ENCODE measurements at places on chromosomes 1 and 21.
A peak's percentile ranks its signal among the peaks of the same experiment; 100 is the strongest.

DNA sequence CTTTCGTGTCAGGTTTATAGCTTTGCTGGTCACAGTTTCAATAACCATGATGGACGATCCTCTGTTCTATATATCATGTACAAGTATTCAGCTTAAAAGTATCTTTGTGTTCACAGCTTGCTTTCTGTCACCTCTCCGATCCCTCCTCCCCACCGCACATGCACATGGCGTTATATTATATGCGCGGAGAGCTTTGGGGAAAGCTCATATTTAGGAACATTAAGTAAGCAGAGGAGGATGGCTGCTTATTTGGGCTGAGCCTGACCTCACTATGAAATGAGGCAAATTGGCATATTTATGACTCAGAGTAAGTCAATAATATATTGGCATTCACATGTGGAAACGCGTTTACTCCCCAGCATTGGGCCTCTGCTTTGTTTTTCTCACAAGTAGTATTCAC is 360.5 kb downstream of the HLX start:
- no peak for DNase-seq

DNA sequence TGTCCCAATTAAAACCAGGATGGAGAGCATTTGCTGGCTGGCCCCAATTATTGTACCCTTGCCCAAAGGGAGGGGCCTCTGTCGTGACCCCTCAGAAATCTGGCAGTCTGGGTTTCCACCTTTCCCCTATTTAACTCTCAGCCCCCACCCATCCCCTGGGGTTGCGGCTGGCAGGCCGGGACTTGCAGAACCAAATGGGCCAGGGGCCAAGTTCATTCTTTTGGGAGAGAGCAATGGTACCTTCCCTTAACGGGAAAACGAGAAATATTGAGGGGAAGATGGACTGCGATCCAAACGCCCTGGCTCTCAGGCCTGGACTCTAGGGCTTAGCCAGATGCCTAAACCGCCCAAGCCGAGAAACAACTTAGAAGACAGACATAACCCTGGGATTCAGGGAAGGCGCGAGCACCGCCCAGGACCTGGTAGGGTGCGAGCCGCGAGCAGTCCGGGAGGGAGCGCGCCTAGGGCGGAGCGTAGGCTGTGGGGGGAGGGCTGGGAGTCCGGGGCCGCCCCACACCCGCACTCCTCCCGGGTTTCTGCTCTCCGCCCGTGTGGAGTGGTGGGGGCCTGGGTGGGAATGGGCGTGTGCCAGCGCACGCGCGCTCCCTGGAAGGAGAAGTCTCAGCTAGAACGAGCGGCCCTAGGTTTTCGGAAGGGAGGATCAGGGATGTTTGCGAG is at the start of gene SLC27A3:
SLC27A3 (plus strand) TSS at position 628 of the 678 bp plus-strand sequence. CDS start 91 bp downstream, outside the sequence.
- peak; percentile 93 for DNase-seq

GRCh38 chr1:47192458-47193384 is 2.9 kb upstream of the PDZK1IP1 start:
- DNase-seq = peak; percentile 96

DNA sequence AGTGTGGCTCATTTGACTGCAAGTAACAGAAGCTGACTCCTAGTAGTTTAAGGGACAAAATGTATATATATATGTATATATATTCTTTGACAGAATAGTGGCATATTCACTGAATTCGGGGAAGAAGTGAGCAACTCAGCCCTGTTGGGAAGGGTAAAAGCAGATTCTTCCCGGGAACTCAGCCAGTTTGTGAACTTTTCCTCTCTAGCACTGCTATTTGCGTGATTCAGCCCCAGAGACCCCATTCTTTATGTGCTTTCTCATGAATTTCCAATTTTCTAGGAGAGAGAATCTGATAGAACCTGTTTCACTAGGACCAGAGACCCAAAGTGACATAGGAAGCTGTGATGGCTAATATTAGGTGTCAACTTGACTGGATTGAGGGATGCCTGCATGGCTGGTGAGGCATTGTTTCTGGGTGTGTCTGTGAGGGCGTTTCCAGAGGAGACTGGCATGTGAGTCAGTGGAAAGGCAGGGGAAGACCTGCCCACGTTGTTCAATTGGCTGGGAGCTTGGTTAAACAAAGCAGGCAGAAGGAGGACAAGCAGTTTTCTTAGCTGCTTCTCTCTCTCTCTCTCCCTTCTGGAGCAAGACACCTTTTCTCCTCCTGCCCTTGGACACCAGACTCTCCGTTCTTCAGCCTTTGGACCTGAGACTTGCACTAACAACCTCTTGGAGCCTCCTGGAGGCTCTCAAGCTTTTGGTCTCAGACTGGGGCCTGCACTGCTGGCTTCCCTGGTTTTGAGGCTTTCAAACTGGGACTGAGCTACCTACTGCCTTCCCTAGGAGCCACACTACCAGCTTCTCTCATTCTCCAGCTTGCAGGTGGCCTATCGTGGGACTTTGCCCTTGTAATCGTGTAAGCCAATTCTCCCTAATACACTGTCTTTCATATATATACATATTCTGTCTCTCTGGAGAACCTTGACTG is 93.4 kb upstream of the KCNK1 start:
- DNase-seq = no peak

GRCh38 chr1:248757784-248758195 is 2.2 kb upstream of the LYPD8 start:
- DNase-seq = no peak

DNA sequence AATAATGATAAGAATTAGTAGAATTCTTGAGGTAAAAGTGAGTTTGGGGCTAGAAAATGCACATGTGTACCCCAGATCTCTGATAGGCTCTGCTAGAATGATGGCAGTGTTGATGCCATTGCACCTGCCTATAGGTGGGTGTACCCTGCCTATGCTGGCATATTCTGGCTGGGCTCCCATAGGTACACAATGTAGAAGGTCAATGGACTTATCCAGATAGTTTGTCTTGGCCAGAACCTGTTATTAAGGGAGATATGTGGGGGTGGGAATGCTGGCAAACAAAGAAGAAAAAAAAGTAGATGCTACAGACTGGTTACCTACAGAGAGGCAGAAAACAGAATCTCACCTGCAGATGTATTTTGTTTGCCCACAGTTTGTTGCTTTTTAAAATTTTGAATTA is 14.1 kb upstream of the KLHDC8A start:
- DNase-seq = no peak

- DNase-seq = no peak
Observed at GRCh38 chr1:101221945-101222429, 14.8 kb upstream of the S1PR1 start.

DNA sequence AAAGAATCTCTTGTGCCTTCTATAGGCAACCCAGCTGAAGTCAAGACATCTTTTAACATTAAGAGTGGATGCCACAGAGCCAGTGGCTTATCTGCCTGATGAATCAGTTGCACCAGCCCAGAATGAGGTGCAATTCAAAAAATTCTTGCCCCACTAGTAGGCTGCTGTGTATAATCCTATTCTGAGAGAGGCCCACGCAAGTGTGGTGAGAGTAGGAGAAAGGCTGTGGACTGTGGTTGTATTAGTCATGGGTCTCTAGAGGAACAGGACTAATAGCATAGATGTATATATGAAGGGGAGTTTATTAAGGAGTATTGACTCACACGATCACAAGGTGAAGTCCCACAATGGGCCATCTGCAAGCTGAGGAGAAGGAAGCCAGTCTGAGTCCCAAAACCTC is 216.4 kb downstream of the LTN1 start:
- no peak for DNase-seq

GRCh38 chr1:91870322-91870721 is 15.6 kb downstream of the TGFBR3 start:
- no peak for DNase-seq

DNA sequence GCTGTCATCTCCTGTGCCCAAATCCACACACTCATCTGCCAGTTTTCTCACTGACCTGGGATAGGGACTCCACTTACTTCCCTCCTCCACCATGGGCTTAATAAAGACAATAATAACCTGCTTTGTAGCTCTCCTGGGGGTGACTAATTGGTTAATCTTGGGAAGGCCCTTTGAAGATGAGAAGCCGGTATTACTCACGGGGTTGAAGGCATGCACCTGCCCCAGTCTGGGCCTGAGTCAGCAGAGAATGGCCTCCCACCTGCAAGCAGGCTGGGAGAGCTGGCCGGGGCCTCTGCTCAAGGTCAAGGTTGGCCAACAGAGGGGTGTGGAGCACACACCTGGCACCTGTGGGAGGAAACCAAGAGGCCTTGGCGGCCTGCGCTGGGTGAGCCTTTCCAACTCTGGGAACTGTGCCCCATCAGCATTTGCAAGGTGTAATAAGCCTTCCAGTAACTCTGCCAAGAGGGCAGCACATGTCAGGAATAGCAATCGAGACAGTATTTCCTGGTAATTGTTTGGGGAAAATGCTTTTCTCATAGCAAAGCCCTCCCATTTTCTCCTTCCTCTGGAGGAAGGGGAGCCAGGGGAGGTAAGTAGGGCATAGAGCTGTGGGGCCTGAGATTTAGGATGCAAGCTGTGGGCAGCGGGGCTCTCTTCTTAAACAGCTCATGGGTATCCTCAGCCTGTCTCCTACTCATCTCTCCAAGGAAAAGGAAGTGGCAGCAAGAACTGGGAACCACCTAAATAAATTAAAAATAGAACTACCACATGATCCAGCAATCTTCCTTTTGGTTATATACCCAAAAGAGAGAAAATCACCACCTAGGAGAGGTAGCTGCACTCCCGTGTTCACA is 49.0 kb downstream of the TOMM20 start:
- no peak for DNase-seq

All from lower leg skin (tissue), 4 donors.